ENCODE measurements at places on chromosomes 1 and 21.

DNA sequence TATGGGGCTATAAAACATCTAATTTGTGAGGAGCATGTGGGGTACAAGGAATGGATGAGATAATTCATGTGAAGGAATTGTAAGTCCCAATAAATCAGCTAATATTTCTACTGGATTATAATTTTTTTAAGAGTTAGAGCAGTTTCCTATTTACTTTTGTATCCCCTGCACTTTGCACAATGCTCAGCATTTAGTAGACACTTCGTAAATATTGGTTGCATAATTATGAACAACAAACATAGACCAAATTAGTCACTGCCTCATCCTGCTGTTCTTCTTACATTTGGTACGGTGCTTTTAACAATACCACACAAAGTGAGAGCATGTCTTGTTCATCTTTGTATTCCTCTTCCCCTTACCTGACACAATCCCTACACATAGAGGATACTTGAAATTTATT, 27.1 kb upstream of the RRP15 start:
- ATAC-seq, result no peak

- no peak for ATAC-seq
Measured at GRCh38 chr21:27550287-27550686, 583.4 kb upstream of the ADAMTS5 start.

GRCh38 chr1:11337580-11338073, 64.6 kb downstream of the UBIAD1 start:
- no peak for ATAC-seq

DNA sequence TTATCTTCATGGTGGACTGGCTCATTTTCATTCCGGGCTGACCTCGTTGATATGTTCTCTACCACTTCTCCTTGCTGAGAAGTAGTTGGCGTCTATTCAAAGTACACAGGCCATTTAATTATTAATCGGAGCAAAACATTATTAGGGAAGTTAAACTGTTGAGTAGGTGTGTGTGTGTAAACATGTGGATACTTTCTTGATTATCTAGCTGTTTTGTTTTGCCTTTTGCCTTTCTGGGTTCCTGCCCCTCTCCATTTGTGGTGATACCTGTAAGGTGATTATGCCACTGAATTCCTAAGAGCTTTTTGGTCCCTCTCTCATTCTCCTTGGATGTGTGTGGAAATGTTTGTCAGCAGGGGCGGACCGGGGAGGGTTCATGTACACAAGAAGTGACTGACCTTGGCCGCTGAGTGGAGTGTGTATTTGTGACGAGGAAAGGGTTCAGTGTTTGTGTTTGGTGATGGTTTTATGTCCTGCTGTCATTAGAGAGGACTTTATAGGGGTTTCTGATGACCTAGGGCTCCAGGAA, 56.6 kb upstream of the PPP2R5A start:
- ATAC-seq, result no peak

GRCh38 chr1:93349231-93350135, 3.8 kb downstream of the DR1 start:
- ATAC-seq, result no peak

GRCh38 chr1:153985941-153986761, at the start of gene RAB13:
Gene RAB13 (minus strand): TSS chr1:153986339. CDS start chr1:153986236, 103 bp downstream.
- ATAC-seq, result peak; percentile 72

GRCh38 chr1:23103001-23103889, 65.4 kb downstream of the LUZP1 start:
- ATAC-seq, result peak; percentile 40

DNA sequence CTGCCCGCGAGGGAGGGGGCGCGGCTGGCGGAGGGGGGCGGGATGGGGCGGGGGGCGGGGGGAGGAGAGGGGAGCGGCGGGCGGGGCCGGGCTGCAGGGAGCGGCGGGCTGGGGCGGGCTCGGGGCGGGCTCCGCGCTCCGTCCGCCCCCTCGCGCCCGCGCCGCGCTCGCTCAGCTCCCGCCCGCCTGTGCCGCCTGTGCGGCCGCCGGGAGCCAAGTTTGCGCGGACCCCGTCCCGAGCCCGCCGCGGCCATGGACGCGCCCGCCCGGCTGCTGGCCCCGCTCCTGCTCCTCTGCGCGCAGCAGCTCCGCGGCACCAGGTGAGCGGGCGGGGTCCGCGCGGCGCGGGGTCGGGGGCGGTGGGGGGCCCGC, at the start of gene GABRD:
Gene GABRD, plus strand, starts transcription at position 174 of the 372 bp plus-strand sequence. Its CDS starts 79 bp downstream, at position 253.
- peak; percentile 8 for ATAC-seq

DNA sequence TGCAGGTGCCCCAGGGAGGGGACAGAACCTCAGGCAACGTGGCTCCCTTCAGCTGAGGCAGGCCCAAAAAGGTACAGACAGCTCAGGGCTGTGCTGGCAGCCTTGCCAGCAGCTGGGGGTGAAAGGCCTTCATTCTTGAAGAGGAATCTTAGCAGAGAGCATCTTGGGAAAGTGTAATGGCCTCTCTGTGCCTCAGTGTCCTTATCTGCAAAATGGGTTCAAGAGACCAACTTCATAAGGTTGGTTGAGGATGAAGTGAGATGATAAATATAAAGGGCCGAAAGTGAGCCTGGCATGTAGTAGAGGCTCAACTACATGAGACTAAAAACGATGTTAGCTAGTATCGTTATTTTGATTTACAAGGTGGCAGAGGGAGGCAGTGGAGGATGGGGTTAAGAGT, 26.2 kb downstream of the TMCO4 start:
- ATAC-seq, result no peak

GRCh38 chr1:21295002-21295401, 4.7 kb upstream of the ECE1 start:
- no peak for ATAC-seq

- ATAC-seq, result no peak
Measured at GRCh38 chr1:65514041-65514440, 93.6 kb downstream of the LEPR start.

- ATAC-seq, result no peak
Measured at GRCh38 chr1:34839526-34840305, 19.8 kb downstream of the SMIM12 start.

DNA sequence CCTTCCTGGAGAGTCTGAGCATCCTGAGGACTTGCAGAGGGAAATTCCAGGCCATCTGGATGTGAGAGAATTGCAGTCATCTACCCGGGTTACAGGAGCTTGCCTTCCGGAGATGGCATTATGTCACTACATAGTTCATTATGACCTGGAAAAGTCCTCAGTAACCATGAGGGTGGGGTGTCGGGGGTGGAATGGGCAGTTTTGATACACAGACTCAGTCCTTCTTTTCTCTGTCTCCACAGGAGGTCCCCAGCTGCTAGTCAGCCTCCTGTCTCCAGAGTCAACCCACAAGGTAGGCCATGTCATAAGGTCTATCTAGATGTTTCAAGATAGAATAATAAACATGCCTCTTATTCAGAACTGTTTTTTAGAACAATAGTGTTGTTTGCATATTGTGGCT, 268.2 kb upstream of the SGIP1 start:
- no peak for ATAC-seq

DNA sequence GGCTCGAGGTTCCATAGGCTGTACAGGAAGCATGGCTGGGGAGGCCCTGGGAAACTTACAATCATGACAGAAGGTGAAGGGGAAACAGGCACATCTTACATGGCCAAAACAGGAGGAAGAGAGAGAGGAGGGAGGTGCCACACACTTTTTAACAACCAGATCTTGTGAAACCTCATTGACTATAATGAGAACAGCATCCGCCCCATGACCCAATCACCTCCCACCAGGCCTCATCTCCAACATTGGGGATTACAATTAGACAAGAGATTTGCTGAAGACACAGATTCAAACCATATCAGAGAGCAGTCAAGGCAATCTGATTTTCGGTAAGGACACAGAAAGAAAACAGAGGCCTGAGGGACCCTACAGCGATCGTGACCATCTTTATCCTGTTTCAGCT, 41.7 kb downstream of the TNFRSF9 start:
- ATAC-seq, result no peak

DNA sequence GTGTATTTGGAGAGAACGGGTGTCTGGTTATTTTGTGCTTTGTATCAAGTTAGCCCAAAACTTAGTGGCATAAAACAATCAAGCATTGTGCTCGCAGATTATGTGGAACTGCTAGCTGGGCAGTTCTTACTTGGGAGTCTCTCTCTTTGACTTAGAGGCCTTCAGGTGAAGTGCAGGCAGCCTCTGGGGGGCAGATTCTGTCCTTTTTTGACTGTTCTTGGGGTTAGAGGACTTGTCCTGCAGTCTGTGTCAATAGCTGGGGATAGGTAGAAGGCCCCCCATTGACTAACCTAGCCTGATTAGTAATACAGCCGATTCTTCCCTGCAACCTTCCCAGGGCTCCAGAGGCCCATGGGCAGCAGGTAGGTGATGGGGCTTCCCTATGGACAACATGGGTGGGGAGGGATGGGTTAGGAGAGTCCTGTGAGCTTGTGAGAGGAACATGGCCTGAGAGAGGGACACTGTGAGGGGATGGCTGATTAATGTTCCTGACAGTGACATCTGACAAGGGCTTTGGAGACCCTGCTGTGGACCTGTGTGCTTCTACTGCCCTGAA, 37.2 kb upstream of the ACOT11 start:
- no peak for ATAC-seq

GRCh38 chr1:156772728-156773497, 5.6 kb downstream of the PRCC start:
- no peak for ATAC-seq

GRCh38 chr1:228378873-228379460, 27.7 kb downstream of the TRIM11 start:
- peak; percentile 30 for ATAC-seq

DNA sequence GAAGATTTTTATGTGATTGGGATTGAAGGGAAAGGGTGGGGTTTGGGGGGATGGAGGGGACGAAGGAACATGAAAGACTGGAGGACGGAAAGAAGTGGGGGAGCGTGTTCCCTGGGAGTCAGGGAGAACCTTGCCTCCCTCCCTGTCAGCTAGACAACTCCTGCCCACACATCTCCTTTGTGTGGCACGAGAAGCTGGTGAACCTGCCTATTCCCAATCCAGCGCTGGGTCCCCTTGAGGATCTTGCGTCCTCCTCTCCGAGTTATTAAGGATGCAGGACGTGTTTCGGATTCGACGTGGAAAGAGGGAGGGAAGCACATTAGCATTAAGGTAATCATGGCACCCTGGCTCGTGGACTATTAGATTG, 1.4 kb downstream of the LRRC7 start:
- ATAC-seq, result no peak

GRCh38 chr1:60921175-60921574, 161.2 kb upstream of the NFIA start:
- ATAC-seq, result no peak

- ATAC-seq, result peak; percentile 85
Measured at GRCh38 chr1:26181586-26182382, 4.5 kb downstream of the CNKSR1 start.

- no peak for ATAC-seq
Measured at GRCh38 chr1:84282780-84283333, 18.7 kb upstream of the SAMD13 start.

DNA sequence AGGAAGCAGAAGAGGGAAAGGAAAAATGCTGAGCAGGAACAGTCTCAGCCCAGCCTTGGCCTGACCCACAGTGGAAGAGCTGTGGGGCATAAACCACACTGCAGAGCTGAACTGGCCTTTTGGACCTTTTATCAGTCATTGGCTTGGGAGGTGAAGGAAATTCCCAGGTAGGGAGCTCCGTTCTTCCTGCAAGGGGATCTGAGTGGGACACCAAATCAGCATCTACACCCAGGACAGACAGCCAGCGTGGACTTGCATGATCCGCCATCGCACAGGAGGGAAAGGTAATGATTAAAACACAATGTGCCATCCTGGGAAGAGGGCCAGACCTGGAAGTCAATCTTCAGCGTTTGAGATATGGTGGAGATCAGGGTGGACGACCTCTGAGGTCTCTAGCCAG, 1.2 kb upstream of the MTFR1L start:
- ATAC-seq, result no peak

DNA sequence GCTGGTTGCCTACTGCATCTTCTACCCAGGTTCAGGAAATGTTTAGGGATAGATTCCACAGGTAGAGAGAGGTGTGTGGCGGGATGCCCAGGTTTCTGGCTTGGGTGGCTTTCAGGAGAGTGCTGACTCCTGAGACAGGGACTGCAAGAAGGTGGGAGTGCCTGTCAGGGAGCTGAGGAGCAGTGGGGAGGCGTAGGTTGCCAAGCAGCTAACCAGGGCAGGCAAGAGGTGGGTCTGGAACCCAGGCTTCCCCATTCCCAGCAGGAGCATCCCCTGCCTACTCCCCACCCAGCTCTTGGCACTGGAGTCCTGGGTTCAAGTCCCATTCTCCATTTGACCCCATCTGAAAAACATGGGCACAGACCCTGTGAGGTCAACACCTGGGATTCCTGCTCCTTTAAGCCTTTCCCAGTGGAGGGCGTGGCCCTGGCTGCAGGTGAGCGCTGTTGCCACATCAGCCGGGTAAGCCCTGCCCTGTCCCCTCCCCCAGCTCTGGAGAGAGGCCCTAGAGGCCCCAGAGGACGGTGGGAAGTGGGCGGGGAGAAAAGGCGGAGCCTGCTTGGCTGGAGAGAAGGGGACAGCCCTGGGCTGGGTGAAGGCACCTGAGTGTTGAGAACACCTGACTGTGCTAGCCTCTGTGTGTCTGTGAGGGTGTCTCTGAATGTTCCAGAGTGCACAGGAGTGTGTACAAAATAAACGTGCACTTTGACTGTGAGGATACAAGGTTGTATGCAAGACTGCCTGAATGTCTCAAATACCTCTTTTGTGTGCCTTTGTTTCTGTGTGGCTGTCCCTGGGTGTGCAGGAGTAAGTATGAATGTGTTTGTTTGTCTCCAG, 14.0 kb upstream of the SYNC start:
- peak; percentile 91 for ATAC-seq

- ATAC-seq, result no peak
Measured at GRCh38 chr1:169585181-169585580, 1.1 kb downstream of the F5 start.

GRCh38 chr1:67165468-67166041, 699 bp upstream of the IL23R start:
- no peak for ATAC-seq

DNA sequence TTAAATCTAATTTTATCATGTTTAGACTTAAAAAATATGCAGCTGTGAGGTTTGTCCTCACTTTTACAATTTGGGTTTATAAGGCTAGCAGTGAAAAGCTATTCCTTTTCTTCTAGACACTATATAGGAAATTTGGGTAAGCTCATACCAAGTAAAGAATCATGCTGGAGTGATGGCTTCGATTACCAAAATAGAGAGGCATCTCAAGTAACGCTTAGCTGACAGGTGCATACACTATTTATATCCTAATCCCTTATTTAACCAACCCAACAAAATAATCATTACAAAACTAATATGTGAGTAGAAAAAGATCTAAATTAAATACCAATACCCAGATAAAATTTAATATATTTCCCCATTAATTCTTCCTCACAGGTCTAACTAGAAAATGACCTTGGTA, 193.2 kb downstream of the LHX8 start:
- ATAC-seq, result no peak

GRCh38 chr1:19648689-19649088, 4.6 kb downstream of the NBL1 start:
- peak; percentile 14 for ATAC-seq

GRCh38 chr1:228850141-228851100, 115.1 kb downstream of the RHOU start:
- no peak for ATAC-seq

- ATAC-seq, result no peak
Measured at GRCh38 chr1:207748737-207749528, 2.9 kb upstream of the CD46 start.

- no peak for ATAC-seq
Measured at GRCh38 chr21:28215214-28215954, 777.3 kb downstream of the LTN1 start.

GRCh38 chr1:241839369-241839979, 8.5 kb upstream of the EXO1 start:
- no peak for ATAC-seq

GRCh38 chr1:203380420-203381150, 29.7 kb upstream of the FMOD start:
- ATAC-seq, result peak; percentile 45

- no peak for ATAC-seq
Measured at GRCh38 chr21:42377211-42377950, 11.0 kb upstream of the TFF1 start.

Measured in esophagus mucosa (tissue), 1 donor.